NCI-H2081 (cell line): ENCODE measurements at places on chromosomes 3 and 15.
A peak's percentile ranks its signal among the peaks of the same experiment; 100 is the strongest.

- DNase-seq: no peak
These were observed 102.8 kb upstream of the GBE1 start for GRCh38 chr3:81864272-81864671.

DNA sequence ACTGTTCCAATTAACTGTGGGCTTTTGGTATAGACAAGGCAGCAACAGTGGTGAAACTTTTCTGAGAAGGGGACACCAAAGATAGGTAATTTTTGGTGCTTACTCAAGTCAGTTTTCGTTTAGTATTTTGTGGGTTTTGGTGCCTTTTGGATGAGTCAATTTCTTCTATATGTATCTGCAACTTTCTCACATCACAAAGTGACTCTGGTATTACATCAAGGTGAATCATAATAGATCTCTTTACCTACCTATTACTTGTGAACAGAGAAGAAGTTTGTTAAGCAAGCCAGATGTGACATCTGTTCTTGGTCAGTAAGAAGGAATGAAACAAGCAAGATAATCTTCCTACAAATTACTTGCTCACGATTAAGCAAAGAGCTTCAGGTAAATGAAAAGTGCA lies 732.4 kb upstream of the DPPA4 start:
- DNase-seq: no peak

DNA sequence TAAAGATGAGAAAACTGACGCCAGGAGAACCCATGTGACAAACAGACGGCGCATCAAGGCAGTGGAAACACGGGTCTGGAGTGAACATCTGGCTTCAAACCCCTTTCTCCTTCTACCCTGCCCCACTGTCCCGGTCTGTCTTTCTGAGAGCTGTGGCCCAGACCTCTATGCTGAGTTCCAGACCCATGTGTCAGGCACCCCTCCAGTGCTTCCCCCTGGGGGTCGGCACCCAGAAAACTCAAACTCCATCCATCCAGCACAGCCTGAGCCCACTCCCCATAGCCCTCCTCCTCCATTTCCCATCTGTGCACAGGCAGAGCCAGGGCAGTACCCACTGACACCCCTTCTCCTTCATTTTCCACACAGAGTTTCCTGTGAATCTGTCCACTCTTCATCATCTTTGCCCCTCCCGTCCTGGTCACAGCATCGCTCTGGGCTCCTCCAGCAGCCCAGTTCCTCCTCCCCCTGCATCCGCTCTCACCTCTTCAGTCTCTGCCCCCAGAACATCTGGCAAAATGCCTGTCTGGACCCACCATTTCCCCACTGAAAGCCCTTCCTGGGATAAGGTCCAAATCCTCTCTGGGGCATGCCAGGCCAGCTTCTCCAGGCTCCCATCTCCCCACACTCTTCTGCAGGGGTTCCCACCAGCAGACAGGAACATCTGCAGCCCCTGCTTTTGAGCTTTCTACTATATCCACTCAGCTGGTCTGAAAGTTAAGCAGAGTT lies 2.9 kb downstream of the FAM240A start:
- DNase-seq: no peak

- peak; percentile 11 for DNase-seq
These were observed 5.7 kb downstream of the DUT start for GRCh38 chr15:48336940-48337339.

DNA sequence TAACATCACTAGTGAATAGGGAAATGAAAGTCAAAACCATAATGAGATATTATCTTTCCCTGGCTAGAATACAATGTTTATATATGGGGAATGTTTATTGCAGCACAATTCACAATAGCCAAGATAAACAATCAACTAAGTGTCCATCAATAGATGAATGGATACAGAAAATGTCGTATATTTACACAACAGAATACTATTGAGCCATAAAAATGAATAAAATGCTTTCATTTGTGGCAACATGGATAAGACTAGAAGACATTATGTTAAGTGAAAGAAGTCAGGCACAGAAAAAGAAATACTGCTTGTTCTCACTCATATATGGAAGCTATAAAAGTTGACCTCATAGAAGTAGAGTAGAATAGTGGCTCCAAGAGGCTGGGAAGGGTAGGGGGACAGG lies 65.2 kb downstream of the SLC9C1 start:
- no peak for DNase-seq

- no peak for DNase-seq
These were observed 30.3 kb upstream of the C15orf39 start for GRCh38 chr15:75171408-75171807.

DNA sequence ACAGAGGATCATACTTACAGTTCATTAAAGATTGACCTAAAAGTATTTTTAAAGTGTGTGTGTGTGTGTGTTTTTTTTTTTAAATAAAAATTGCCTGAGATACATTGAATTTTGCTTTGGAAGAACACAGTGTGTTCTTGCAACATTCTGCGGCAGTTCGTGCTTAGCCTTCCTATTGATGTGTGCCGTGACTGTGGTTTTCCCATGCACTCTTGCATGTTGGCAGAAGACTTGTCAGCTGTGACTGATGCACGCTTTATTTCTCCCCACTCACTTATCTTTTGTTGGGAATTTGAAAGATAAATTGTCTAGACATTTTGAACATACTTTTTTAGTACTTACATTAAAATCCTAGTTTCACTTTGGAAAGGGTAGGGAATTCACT lies 136.3 kb upstream of the LRRFIP2 start:
- no peak for DNase-seq

DNA sequence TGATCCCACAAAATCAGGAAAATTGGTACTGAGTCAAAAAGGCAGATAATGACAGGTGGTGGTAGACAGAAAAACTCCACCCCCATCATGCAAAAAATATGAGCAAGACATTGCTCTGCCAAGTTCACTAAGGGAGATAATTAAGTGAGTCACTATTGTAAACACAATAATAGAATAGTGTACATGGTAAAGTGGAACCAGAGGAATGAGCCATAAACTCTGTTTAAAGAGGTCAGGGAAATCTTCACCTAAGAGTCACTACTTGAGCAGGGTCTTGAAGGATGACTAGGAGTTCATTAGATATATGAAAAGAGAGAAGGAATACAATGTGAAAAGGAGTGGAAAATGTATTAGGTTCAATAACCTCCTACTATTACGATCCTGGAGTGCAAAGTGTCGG lies 213.4 kb upstream of the PEX5L start:
- DNase-seq: peak; percentile 14

DNA sequence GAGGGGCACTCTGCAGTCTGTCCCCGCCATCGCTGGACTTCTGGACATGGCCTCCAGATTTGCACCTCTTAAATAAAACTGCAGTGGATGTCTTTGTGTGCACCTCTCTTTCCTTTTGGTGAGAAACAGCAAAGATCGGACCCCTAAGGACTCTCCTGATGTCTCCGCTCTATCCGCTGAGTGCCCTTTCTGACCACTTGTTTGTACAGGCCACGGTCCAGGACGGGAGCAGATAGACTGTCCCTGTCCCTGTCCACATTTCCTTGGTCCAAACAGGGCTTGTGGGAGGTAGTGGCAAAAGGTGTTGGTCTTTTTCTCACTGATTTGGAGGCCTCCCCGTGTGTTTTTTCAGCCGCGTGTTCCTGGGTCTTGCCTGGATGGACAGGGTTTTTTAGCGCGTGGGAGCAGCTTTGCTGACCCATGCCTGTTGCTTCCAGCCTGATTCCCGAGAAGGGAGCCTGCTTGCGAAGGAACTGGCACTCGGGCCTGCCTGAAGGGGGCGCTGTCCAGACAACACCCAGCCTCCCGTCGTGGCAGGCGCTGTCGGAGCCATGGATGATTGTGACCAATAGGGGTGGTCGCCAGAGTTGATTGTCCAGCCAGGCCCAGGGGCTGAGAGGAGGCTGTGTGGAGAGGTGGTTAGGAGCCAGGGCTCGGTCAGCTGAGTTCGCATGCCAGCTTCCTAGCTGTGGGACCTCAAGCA lies 13.2 kb upstream of the STAB1 start:
- no peak for DNase-seq

DNA sequence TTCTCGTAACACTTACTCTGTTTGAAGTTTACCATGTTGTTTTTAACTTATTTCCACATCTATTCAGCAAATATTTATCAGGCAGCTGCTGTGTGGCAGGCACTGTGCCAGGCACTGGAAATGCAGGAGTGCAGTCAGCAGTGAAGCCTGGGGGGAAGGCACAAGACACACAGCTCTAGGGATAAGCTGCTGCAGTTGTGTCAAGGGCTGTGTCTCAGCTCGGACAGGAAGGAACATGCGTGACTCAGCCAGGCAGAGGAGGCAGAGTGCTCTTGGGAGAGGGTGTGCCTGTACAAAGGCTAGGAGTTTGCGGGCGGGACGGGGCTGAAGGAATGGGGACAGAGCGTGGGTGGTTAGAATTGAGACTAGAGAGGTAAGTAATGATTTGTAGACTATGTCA lies 24.7 kb downstream of the LYSMD4 start:
- no peak for DNase-seq

GRCh38 chr15:50798684-50799083 lies 33.2 kb upstream of the SPPL2A start:
- DNase-seq: no peak
